Type B pancreatic cell (in vitro differentiated cells): ENCODE measurements at places on chromosomes 16 and 17. TPM values are rescaled to one million over a fixed set of nuclear protein-coding genes. Genes with fewer than 3 reads are reported as not detected.

- no peak overlapping the region for H3K4me3 ChIP-seq
- no peak overlapping the region for H3K27ac ChIP-seq
- no peaks in the 10 kb centered on the region for H3K36me3 ChIP-seq
- no peaks in the 10 kb centered on the region for H3K4me1 ChIP-seq
- peaks cover 42% of the 10 kb centered on the region for H3K27me3 ChIP-seq
Measured at GRCh38 chr16:55703003-55704001, 47.5 kb downstream of the SLC6A2 start.

DNA sequence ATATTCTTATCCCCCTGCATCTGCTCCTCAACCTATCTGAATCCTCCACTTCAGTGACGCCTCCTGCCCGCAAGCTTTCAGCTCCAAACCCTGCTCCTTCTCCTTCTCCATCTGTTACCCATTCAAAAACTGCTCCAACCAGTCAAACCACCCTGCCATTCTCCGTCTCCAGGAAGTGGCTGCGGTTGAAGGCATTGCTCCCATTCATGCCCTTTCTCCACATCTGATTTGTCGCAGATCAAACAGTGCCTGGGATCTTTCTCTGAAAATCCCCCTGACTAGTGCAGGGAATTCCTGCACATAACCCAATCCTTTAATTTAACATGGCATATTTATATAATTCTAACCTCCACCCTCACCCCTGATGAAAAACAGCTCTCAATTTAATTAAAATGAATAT is 56.3 kb downstream of the SLFN5 start:
- H3K36me3 ChIP-seq = peaks cover 10% of the 10 kb centered on the region
- H3K27ac ChIP-seq = peak overlapping the region; percentile 88
- H3K27me3 ChIP-seq = peaks cover 17% of the 10 kb centered on the region
- DNase-seq = no peak
- H3K4me1 ChIP-seq = peaks cover 5% of the 10 kb centered on the region
- H3K4me3 ChIP-seq = peak overlapping the region; percentile 56

DNA sequence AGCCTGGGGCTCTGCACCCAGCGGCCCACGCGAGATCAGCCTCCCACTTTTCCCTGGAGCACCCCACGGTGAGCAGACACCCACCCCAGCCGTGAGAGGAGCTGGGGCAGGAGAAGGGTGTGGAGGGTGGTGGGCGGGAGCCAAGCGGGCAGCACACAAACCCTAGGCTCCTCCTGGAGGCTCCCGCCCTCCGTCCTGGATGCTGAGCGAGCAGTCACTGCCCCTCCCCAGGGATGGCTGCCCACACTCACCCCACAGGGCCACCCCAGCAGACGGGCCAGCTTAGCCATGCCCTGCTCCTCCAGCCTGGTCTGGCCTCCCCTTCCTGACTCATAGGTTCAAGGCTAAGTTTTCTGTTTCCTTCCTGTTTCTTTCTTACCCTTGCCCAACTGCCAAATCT is 15.7 kb upstream of the ABCC3 start:
- H3K4me1 ChIP-seq = peaks cover 26% of the 10 kb centered on the region
- no peak overlapping the region for H3K27ac ChIP-seq
- H3K36me3 ChIP-seq = no peaks in the 10 kb centered on the region
- no peak for DNase-seq

- H3K4me1 ChIP-seq = peaks cover 17% of the 10 kb centered on the region
- peaks cover 20% of the 10 kb centered on the region for H3K27me3 ChIP-seq
- no peaks in the 10 kb centered on the region for H3K36me3 ChIP-seq
- H3K4me3 ChIP-seq = no peak overlapping the region
- no peak overlapping the region for H3K27ac ChIP-seq
- DNase-seq = no peak
Measured at GRCh38 chr16:86034421-86034919, 135.5 kb downstream of the IRF8 start.

DNA sequence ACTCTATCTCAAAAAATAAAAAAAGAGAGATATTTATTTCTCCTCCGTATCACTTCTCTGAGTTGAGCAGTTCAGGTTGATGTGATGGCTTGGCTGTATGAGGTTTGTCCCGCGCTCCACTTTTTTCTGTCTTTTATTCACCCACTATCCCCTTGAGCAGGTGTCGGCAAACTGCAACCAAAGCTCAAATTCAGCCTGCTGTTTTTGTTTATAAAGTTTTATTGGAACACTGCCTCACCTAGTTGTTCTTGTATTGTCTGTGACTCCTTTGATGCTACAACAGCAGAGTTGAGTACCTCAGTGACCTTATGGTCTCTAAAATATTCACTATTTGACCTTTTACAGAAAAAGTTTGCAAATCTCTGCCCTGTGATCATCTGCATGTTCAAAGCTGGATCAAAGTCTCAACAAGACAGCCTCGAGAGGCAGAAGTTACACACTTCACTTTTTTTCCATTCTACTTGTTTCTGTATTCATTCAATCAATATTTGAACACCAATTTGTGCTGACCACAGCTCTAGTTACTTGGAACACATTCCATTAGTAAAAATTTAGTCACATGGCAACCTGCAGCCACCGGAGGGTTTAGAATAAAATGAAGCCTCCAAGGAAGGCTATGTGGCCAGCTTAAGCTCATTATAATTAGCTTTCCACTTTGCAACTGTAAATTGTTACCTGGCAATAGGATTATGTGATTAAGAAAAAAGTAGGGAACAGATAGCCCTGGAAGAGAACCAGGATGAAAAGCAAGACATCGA is 945.8 kb downstream of the KCNJ2 start:
- no peaks in the 10 kb centered on the region for H3K36me3 ChIP-seq
- H3K27ac ChIP-seq = no peak overlapping the region
- no peak for DNase-seq

Gene ABCA6
- total RNA-seq = 0.36 and 0.48 TPM in 2 replicates

Gene TPSAB1
- not detected in 2 replicates for total RNA-seq

DNA sequence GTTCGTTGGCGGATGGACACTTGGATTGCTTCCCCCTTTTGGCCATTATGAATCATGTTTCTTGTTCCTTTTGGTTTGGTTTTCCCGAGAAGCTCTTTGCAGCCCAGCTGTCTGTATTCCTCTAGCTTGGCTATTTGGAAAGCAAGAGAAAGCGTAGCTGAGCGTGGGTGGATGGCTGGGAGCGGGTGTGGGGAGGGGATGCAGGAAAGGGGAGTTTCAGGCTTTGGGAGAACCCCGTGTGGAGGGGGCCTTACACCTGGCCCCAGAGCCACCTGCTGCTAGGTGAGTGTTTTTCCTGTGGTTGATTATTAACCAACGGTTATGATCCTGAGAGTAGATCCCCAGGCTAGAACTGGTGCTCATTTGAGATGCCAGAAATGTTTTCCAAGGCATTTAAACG is 103.7 kb downstream of the RAP1GAP2 start:
- H3K27me3 ChIP-seq = no peaks in the 10 kb centered on the region
- peak overlapping the region; percentile 74 for H3K27ac ChIP-seq
- no peak overlapping the region for H3K4me3 ChIP-seq
- peaks cover 16% of the 10 kb centered on the region for H3K4me1 ChIP-seq
- no peaks in the 10 kb centered on the region for H3K36me3 ChIP-seq
- DNase-seq = no peak
